Activated CD4-positive, alpha-beta T cell treated with anti-CD3 and anti-CD28 coated beads for 4 hours (primary cell): ENCODE measurements at places on chromosomes 7 and 10.

- DNase-seq: no peak
Measured at GRCh38 chr10:95253007-95253406, 37.8 kb downstream of the PDLIM1 start.

GRCh38 chr10:73758704-73759511 lies 14.7 kb downstream of the SEC24C start:
- DNase-seq: no peak

GRCh38 chr10:132528064-132528691 lies 9.4 kb upstream of the INPP5A start:
- DNase-seq: no peak

GRCh38 chr10:8051109-8051821 lies 3.2 kb upstream of the GATA3 start:
- DNase-seq: no peak

GRCh38 chr7:140881507-140882228 lies 43.1 kb downstream of the BRAF start:
- DNase-seq: no peak

- no peak for DNase-seq
Measured at GRCh38 chr7:24767878-24768569, 10.8 kb upstream of the GSDME start.

GRCh38 chr7:69871213-69871885 lies 273.1 kb downstream of the AUTS2 start:
- no peak for DNase-seq

GRCh38 chr10:385571-386300 lies 250.5 kb downstream of the ZMYND11 start:
- no peak for DNase-seq

GRCh38 chr10:95341716-95342130 lies 50.9 kb upstream of the PDLIM1 start:
- no peak for DNase-seq

GRCh38 chr7:1410992-1411391 lies 48.3 kb downstream of the MICALL2 start:
- no peak for DNase-seq

- DNase-seq: no peak
Measured at GRCh38 chr7:27971171-27971812, 209.3 kb downstream of the JAZF1 start.

- DNase-seq: no peak
Measured at GRCh38 chr10:119342335-119342734, 135.0 kb downstream of the GRK5 start.

DNA sequence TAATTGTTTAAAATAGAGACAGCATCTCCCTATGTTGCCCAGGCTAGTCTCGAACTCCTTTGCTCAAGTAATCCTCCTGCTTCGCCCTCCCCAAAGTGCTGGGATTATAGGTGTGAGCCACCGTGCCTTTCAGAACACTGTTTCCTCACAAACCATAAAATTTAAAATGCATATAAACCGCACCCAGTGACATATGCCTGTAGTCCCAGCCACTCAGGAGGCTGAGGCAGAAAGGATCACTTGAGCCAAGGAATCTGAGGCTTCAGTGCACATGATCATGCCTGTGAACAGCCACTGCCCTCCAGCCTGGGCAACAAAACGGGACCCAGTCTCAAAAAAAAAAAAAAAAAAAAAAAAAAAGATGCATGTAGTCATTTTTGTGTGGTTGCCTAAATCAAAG lies 36.8 kb downstream of the ACBD5 start:
- DNase-seq: no peak

DNA sequence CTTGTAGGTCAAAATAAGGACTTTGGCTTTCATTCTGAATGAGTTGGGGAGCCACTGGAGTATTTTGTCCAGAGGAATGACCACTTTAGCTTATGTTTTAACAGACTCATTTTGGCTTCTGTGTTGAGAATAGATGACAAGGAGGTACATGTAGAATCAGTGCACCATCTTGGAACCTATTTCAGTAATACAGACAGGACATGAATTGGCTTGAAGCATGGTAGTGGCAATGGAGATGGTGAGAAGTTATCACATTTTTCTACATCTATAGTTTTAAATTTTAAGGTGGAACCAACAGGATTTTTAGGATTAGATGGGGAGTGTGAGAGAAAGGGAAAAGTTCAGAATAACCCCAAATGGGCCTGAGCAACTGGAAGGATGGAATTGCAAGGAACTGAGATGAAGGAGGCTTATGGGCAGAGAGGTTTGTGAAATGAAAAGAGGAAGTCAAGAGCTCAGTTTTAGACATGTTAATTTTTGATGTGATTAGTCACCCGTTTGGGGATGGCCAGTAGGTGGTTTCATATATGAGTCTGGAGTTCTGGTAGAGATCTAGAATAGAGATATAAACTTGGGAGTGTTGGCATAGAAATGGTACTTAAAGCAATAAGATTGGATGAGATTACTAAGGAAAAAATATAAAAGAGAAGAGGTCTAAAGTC lies 89.2 kb upstream of the JAZF1 start:
- DNase-seq: no peak

- no peak for DNase-seq
Measured at GRCh38 chr10:111784436-111784835, 399.1 kb downstream of the GPAM start.

DNA sequence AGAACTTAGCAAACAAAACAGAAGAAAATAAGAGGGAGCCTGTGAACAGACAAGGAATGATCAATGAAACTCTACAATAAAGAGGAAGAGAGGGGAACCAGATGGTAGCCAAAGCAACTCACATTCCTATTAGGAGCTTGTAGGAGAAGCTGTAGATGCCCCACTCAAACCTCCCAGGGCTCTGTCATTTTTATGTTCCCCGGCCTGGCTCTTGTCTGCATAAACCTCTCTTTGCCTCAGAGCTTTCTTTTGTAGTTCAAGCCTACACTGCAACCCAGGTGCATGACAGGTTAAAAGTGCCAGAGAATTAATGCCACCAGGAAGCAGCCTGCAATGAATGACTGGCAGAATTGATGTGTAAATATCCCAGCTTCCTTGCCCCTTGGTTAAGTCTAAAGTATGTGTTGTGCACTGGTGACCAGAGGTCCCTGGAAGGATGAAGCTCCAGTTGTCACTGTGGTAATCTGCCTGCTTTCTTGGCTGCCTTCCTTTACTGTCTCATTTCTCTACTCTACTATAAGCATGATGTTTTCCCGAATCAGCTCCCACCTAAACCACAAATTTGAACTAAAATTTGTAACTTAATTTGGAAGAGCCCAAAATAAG lies 40.4 kb downstream of the HDAC9 start:
- DNase-seq: no peak
